Activated CD4-positive, CD25-positive, alpha-beta regulatory T cell treated with anti-CD3 and anti-CD28 coated beads, Interleukin-2, amount 50 U/mL, for 72 hours (primary cell): ENCODE measurements at places on chromosomes 1 and 21.

GRCh38 chr1:19577036-19577435 lies 67.1 kb upstream of the NBL1 start:
- DNase-seq = no peak

DNA sequence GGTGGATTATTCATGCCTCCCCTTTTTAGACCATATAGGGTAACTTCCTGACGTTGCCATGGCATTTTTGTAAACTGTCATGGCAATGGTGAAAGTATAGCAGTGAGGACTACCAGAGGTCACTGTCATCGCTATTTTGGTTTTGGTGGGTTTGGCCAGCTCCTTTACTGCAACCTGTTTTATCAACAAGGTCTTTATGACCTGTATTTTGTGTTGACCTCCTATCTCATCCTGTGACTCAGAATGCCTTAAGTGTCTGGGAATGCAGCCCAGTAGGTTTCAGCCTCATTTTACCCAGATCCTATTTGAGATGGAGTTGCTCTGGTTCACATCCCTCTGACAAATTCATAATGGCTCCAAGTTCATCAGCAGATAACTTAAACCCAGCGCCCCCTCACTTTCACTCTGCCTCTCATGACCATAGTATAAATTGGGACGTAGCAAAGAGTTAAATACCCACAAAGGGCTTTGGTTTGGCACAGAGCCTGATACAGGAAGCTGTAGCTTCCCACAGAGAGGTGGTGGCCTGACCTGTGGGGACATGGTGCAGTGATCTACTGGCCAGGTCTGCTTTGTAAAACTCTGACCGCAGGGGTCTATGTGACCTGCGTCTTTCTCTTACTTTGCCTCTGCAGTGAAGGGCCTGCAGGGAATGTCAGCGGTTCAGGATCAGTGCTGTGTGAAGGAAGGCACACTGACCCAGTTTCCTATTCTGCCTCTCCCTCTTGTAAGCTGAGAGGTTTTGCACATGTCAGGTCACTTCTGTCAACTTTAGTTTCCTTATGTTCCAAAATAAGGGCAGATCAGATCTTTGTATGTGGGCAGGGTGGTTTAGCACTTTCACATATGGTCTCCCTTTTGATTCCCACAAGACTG lies 78.1 kb upstream of the ZNF644 start:
- DNase-seq = no peak

- DNase-seq = no peak
Observed at GRCh38 chr1:86296305-86297205, 99.6 kb downstream of the ODF2L start.

DNA sequence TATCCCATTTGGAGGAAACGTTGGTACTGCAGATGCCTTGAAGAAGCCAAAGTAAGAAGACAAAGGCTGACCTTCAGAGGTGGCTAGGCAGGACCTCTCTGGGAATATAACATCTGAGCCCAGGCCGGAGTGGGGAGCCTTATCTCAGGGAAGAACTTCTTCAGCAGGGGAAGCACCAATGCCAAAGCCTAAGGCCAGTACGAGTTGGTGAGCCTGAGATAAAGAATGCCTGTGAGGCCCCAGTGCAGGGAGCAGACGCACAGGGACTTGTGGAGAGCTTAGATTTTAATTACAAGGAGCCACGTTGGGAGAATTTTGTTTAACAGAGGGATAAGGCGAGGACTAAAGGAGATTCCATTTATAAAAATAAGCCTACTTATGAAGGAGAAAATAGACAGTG lies 468.8 kb upstream of the RUNX1 start:
- no peak for DNase-seq

GRCh38 chr1:236002572-236002971 lies 62.3 kb downstream of the NID1 start:
- no peak for DNase-seq

GRCh38 chr1:117897551-117897950 lies 31.9 kb downstream of the GDAP2 start:
- DNase-seq = no peak

DNA sequence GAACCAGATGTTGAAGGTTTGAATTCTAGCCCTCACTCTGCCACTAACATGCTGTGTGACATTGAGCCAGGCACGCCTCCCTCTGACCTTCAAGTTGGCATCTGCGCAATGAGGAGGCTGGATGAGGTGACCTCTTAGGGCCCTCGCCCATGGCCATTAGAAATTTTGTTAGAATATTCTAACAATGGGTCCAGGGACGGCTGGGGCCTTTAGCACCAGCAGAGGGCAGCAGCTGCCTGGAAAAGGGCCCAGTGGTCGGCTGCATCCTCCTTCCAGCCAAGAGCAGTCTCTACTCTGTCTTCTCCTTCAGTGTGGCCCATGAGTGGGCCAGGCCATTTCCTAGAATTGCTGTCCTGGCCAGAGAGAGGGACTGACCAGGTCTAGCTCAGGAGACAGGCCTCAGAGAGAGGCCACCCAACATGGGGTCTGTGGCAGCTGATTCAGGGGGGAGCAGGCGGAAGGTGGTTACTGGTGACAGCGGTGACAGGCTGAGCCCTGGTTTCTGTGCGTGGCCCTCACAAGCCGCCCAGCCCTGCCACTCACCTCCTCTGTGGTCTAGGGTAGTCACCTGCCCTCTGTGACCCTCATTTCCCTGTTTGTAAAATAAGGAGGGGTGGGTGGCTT lies 101.3 kb upstream of the ACTL8 start:
- no peak for DNase-seq

DNA sequence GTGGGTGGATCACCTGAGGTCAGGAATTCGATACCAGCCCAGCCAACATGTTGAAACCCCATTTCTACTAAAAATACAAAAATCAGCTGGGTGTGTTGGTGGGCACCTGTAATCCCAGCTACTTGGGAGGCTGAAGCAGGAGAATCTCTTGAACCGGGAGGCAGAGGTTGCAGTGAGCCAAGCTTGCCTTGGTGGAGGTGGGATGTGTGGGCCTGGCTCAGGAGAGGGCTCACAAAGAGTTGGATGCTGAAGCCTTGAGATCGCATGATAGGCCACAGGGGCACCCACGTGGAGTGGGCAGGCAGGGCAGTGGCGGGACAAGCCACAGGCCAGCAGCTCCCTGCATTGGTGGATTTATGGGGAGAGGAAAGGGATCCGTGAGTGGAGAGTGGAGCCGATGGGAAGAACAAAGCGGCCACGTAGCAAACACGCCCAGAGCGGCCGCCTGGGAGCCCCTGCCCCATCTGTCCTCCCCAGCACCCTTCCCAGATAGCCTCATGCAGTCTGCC lies 4.4 kb downstream of the THAP3 start:
- no peak for DNase-seq

GRCh38 chr1:71054791-71055190 lies 7.2 kb upstream of the PTGER3 start:
- DNase-seq = no peak

DNA sequence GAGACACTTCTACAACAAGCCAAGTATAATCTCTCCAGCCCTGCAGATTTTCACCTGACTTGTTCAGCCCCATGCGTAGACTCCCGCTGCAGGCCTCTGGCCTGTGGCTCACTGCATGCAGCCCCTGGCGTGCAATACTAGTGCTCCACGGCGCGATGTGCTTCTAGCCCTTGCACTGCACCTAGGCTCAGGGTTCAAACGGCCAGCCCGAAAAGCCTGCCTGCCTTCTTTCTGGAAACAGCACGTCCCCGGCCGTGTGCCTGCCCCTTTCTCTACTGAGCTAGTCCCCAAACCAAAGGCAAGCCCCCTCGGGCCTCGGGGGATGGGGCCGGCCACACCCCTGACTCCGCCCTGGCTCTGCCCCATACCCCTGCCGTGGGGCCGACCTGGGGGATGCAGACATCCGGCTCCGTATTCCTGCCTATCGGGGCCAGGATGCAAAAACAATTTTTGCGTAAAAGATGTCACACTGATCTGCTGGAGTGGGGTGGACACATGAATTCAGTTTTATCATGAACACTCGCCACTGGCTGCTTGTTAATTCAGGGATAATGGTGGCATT lies 26.3 kb upstream of the TRAPPC10 start:
- no peak for DNase-seq

GRCh38 chr1:30123896-30124295 lies 599.5 kb downstream of the MATN1 start:
- DNase-seq = no peak

- no peak for DNase-seq
Observed at GRCh38 chr1:53732409-53732808, 6.6 kb downstream of the GLIS1 start.
